ENCODE measurements at places on chromosomes 6 and 20.

- DNase-seq: no peak
Observed at GRCh38 chr6:163348789-163349680, 65.5 kb upstream of the QKI start.

DNA sequence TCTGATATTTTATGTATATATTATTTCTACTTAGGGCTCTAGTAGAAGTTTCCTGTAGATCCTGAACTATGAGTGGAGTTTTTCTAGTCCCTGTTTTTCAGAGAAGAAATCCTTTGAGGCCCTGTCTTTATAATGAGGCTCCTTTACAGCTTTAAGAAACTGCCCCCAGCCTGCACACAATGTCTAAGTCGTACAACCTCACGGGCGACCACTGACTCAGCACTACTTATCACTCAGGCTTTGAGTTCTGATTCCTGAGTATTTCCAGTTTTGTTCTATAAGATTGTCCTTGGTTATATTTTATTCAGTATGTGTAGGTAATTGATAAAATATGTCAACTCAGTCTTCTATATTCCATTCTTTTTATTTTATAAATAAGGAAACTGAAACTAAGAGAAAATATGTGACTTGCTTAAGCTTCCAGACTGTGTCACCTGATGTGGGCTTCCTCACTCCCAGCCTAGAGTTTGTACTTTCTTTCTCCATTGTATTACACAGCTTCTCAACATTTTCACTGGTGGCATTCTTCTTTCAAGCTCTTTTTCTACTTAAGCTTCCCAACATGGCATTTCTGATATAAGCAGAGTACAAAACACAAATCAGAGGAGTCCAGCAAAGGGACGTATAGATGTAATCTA lies 167.0 kb downstream of the TBX18 start:
- no peak for DNase-seq

DNA sequence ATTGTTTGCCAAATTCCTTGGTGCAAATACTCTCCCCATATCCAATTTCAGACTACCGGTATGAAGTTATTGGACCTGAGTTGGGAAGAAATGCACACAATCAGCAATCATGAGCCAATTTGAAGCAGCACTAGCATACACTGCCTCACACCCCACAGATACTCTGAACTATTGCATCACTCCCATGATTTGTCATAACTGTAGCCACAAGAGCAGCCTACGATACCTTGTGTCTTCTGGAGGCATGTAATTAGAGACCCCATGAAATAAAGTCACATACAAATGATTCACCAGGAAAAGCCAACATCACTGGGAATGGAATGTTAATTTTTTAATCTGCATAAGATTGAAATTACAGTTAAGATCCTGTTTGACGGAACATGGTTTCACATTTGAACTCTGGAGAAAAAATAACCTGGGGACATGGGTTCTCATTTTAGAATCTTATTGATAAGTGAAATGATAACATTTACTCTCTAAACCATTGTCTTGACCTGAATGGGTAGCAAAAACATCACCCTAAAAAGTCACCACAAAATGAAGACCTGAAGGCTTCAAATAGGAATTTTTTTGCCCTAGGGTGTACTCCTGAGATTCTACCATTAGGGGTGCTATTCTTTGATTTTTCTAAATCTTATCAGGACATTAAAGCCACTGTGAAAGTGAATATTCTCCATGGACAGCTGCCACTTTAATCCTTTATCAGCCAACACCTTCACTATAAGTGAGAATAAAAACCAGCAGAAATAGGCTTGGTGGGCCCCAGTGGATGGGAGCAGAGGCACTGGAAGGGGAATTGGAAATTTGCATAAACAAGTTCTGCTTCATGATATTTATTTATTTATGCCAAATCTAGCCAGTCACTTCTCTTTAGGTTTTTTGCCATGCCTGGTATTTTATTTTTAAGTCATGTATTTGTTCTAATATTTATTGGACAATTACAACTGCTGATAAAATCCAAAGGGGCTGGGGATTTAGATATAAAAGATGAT lies 34.5 kb upstream of the HBS1L start:
- peak; percentile 4 for DNase-seq

GRCh38 chr20:44031781-44032582 lies 117.3 kb downstream of the TOX2 start:
- DNase-seq: no peak

GRCh38 chr20:51419646-51420045 lies 122.9 kb downstream of the NFATC2 start:
- DNase-seq: no peak

GRCh38 chr6:106972500-106972899 lies 2.0 kb downstream of the CD24 start:
- DNase-seq: peak; percentile 89

GRCh38 chr6:128443553-128443952 lies 76.8 kb downstream of the PTPRK start:
- DNase-seq: no peak

GRCh38 chr6:39530201-39530759 lies 194.9 kb downstream of the KIF6 start:
- DNase-seq: no peak

GRCh38 chr6:39348740-39349139 lies 26.2 kb upstream of the KCNK16 start:
- no peak for DNase-seq

- no peak for DNase-seq
Observed at GRCh38 chr6:53244958-53245357, 96.3 kb upstream of the GCM1 start.

GRCh38 chr6:80460257-80460865 lies 353.9 kb downstream of the BCKDHB start:
- DNase-seq: no peak

- peak; percentile 20 for DNase-seq
Observed at GRCh38 chr6:111096246-111096645, 8.9 kb downstream of the SLC16A10 start.

- no peak for DNase-seq
Observed at GRCh38 chr6:164925681-164926530, 383.5 kb downstream of the C6orf118 start.

- DNase-seq: no peak
Observed at GRCh38 chr6:128493877-128494276, 26.5 kb downstream of the PTPRK start.

DNA sequence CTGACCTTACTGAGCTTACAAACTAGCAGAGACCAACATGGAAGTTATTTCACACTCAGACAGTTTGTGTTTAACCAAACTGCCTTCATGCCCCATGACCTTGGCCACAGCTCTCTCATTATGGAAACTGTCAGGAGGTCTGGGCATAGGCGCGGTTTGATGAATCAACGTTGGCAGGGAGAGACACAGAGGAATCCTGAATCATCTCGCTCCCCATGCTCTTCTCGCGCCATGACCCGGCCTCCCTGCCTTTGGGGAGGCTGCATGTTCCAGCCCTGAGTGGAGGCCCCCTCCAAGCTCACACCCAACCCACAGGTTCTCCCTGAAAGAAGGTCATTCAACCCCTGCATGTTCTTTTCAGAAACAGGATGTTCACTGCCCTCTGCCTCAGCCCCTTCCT lies 15.9 kb upstream of the GDAP1L1 start:
- DNase-seq: no peak

- no peak for DNase-seq
Observed at GRCh38 chr6:26525838-26526237, 12.3 kb upstream of the HMGN4 start.

- no peak for DNase-seq
Observed at GRCh38 chr20:63066506-63067265, 59.9 kb upstream of the BHLHE23 start.

- no peak for DNase-seq
Observed at GRCh38 chr6:25447570-25447929, 168.4 kb downstream of the CARMIL1 start.

DNA sequence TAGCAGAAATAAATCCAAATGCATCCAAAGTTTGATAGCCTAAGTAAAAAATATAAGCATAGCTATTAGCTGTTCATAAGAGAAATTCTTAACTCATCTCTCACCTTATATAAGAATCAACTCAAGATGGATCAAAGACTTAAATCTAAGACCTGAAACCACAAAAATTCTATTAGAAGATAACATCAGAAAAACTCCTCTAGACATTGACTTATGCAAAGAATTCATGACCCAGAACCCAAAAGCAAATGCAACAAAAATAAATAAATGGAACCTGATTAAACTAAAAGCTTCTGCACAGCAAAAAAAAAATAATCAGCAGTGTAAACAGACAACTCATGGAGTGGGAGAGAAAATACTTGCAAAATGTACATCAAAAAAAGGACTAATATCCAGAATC lies 184.3 kb downstream of the TFAP2A start:
- no peak for DNase-seq

- no peak for DNase-seq
Observed at GRCh38 chr6:28251661-28252008, 434 bp downstream of the ZKSCAN4 start.

GRCh38 chr6:94175465-94175864 lies 756.1 kb upstream of the EPHA7 start:
- no peak for DNase-seq

DNA sequence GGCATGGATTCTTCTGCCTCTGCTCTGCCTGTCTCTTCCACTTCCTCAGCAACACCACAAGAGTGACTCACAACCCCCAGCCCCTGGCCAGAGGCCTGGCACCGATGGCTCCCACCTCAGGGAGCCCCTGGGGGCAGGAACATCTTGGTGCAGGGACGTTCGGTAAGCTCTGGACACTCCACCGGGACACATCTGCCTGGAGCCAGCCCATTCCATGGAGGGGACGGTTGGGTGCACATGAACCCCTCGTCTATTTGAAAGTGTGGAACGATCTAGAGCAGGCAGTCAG lies 246.5 kb downstream of the ERMARD start:
- DNase-seq: no peak

DNA sequence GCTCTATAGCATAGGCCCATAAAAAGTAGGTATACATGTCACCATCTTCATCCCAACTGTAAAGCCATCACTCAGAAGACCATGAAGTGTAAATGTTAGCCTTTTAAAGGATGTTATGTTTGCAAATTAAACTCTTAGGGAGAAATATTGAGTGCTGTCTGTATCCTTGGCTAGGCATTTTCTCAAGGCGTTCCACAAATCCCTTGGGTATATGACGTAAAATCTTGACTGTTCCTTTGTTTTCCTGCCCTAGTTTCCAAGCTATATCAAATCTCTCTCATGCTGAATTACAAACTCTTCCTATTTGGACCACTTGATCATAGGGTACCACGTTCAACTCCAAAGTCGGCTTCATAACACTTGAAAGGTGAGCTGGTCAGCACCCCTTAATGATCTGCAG lies 486.2 kb downstream of the HDGFL1 start:
- DNase-seq: no peak

GRCh38 chr6:31578184-31579118 lies 3.1 kb downstream of the TNF start:
- no peak for DNase-seq

DNA sequence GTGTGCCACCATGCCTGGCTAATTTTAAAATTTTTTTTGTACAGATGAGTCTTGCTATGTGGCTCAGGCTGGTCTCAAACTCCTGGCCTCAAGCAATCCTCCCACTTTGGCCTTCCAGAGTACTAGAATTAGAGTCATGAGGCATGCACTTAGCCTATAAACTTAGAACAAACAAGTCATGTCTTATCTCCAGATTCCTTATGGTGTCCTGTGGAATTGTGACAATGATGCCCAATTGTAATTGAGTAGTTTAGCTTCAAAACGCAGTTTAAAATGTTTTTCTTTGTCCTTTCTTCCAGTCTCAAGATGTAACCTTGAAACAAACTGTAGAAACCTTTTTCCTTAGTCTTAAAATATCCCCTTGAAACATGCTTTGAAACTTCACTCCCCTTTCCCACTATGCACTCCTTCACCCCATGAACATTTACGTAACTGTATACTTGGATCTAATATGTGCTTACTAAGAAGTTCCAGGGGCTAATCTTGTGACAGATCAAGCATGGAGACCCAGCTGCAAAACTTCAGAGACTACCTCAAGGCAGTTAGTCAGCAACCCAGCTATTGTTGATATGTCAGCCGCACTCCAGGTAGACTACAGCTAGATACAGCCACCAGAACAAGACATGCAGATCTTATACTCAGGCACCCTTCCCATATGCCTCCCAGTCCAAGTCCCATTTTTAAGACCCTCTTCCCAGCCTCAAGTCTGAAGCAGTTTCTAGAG lies 46.2 kb downstream of the MAN1A1 start:
- no peak for DNase-seq

GRCh38 chr6:11755725-11756124 lies 22.9 kb downstream of the ADTRP start:
- DNase-seq: no peak

- DNase-seq: no peak
Observed at GRCh38 chr6:1242446-1242845, 69.5 kb upstream of the FOXQ1 start.

DNA sequence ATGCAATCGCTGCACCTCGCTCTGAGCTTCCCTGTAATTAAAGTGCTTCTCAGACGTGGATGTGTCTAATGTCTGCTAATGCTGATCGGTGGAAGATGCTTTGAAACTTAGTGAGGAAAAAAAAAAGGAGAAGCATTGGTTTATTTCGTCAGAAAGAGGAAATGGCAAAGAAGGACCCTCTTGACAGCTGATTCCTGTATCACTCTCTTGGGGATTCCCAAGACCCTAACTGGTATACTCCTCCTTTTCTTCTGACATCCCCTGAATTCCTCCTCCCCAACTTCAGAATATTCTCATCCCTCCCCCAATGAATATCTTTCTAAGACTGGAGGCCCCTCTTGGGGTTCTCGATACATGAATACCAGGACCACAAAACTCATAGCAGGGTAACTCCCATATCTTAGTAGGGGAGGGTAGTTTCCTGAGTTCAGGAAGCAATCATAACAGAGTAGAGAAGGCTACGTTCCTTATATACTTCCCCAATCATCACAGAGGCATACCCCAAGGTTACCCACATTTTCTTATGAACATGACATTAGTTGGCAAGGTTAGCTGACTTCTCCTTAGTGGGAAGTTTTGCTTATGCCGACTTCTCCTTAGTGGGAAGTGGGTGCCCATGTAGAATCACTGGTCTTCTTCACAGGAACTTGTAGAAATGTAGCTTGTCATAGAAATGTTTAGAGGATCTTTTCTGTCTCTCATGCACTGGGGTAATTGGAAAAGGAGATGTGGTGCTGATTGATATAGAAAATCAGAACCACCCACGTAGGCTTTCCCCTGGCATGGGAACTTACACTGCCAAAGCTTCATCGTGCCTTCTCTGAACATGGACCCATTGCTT lies 63.8 kb upstream of the ATXN1 start:
- no peak for DNase-seq

DNA sequence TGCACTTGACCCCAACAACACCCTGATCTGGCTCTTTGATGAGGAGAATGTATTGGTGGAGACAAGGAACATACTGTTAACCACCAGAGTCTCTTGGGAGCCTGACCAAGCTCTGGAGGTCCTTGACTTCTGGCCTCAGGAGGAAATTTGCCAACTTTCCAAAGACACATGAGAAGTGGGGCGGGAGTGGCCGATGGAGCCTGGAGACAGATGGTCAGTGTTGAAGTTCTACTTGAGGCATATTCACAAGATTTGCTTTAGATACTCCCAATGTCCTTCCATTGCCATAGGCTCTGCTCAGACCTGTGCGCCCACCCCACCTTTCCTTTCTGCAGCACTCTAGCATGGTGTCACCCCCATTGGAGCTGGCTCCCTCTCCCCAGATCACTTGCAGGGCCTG lies 241.0 kb downstream of the SLC24A3 start:
- DNase-seq: no peak

GRCh38 chr6:80022803-80023202 lies 18.4 kb downstream of the TTK start:
- no peak for DNase-seq

GRCh38 chr20:59006167-59006863 lies 739 bp downstream of the CTSZ start:
- DNase-seq: no peak
